Hematopoietic multipotent progenitor cell treated with erythropoietin and hydrocortisone succinate and interleukin-3 and kit ligand, for 8 days (in vitro differentiated cells): ENCODE measurements at places on chromosomes 3 and 15.

DNA sequence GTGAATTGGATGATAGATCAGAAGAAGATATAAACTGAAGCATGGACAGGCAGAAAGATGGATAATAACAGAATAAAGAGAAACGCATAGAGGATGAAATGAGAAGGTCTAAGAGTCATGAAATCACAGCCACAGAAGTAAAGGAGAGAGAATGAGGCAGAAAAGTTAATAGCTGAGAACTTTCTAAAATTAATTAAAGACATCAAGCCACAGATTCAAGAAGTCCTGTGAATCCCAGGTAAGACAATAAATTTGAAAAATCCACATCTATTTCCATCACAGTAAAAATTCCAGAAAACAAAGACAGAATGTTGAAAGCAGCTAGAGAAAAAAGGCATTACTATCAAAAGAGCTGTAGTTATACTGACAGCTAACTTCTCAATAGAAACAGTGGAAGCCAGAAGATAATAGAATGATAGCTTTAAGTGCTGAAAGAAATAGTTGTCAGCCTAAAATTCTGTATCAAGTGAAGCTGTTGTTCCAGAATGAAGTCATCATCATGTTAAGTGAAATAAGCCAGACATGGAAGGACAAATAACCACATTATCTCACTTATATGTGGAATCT lies 12.0 kb downstream of the ACVR2B start:
- no peak for DNase-seq

DNA sequence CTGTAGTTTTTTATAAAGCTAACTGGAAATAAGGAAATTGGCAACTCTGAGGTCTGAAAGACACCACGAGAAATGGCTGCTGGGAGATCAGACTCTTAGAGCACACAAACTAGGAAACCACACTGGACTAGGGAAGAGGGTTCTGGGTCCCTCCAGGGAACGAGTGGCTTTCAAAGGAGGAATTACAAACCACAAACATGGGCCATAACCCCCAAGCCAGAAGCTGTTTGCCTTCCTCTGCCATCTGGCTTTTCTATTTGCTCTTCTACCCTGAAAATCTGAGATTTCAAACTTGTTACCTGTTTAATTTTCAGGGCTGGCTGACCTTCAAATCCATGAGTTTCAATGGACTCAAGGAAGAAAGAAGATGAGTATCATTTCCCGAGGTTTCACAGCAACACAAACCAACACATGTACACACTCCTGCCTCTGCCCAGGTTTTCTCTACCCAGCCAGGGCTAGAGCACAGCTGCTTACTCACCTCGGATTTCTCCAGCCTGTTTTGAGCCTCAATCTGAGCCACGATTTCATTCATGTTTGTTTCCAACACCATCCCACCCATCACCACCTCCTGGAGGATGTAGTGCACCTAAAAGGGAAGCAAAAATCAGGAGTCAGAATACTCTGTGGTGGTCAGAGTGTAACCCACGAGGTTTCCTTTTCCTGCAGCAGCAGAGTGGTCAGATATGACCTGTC lies 22.6 kb upstream of the ANPEP start:
- DNase-seq: no peak

GRCh38 chr3:20442846-20443245 lies 256.8 kb upstream of the SGO1 start:
- DNase-seq: no peak

- no peak for DNase-seq
Observed at GRCh38 chr3:126956361-126956760, 26.6 kb upstream of the PLXNA1 start.

GRCh38 chr3:106765342-106765741 lies 611.9 kb upstream of the CCDC54 start:
- DNase-seq: no peak

DNA sequence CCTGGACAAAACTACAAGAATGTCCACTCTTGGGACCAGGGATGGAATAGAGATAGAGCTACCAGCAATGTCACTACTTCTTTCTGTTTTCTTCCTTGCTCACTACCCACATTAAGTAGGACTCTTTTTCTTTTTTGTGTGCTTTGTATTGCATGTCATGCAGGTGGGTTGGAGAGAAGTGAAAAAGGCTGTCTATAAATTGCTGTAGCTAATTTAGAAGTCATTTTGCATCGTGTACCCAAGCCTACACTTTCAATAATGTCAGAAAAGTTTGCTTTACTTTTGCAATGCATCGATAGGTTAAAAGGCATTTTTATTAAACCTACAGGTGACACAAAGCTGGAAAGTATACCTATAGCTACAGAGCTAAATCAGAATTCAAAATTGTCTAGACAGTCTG lies 58.9 kb downstream of the GTF2E1 start:
- DNase-seq: no peak

- DNase-seq: no peak
Observed at GRCh38 chr15:85704720-85705429, 89.8 kb downstream of the KLHL25 start.

- DNase-seq: no peak
Observed at GRCh38 chr3:83248454-83248853, 1487.0 kb upstream of the GBE1 start.

GRCh38 chr3:171142985-171143384 lies 116.5 kb upstream of the SLC2A2 start:
- no peak for DNase-seq

GRCh38 chr3:109187390-109187789 lies 50.9 kb downstream of the C3orf85 start:
- DNase-seq: no peak

DNA sequence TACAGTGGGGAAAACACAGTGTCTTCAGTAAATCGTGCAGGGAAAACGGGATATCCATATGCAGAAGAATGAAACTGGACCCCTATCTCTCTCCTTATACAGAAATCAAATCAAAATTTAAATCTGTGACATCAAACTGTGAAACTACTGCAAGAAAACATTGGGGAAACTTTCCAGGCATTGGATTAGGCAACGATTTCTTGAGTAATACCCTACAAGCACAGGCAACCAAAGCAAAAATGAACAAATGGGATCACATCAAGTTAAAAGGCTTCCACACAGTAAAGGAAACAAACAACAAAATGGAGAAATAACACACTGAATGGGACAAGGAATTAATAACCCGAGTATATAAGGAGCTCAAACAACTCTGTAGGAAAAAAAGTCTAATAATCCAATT lies 165.3 kb downstream of the PLCL2 start:
- no peak for DNase-seq

- peak; percentile 79 for DNase-seq
Observed at GRCh38 chr3:12891985-12892839, 50.8 kb upstream of the RPL32 start.

- DNase-seq: no peak
Observed at GRCh38 chr3:36900474-36901443, 44.1 kb downstream of the TRANK1 start.

- no peak for DNase-seq
Observed at GRCh38 chr15:94238539-94239118, 7.3 kb downstream of the MCTP2 start.

- no peak for DNase-seq
Observed at GRCh38 chr3:40719660-40720287, 195.0 kb downstream of the ZNF621 start.

DNA sequence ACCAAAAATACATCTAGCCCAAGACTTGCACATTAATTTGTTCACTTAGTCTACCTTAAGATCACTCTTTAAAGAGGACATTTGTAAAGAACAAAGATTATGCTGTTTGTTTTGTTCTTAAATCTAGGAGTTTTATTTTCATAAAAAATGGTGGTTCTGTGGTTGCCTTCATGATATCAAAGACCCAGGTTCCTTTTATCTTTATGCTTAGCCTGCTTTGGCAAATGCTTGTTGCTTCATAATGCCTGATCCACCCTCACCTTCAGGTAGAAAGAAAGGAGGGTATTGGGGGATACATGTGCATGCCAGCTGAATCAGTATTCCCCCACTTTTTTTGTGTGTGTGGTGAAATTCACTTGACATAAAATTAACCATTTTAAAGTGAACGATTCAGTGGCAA lies 48.5 kb downstream of the GTF2E1 start:
- DNase-seq: no peak

- no peak for DNase-seq
Observed at GRCh38 chr3:99818818-99819217, 1.2 kb downstream of the CMSS1 start.

- no peak for DNase-seq
Observed at GRCh38 chr3:133448478-133449122, 48.7 kb downstream of the BFSP2 start.

- DNase-seq: no peak
Observed at GRCh38 chr3:5144316-5144994, 22.4 kb downstream of the ARL8B start.

GRCh38 chr3:147410526-147411237 lies 1.5 kb downstream of the ZIC1 start:
- DNase-seq: no peak

DNA sequence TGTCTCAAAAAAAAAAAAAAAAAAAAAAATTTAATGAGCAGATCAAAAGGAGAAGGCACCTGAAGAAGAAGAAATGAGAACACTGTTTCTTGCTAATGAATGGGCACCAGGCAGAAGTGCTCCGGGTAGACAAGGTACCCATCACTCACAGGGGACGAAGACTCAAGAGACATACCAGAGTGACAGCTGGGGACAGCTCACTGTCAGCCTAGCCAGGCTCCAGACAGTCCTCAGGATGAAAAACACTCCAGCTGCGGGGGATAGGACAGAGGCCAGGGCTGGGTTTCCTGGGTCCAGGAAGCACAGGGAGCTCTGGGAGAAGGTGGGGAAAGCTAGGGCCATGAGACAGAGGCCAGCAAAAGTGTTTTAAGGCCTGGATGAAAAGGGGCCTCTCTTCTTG lies 48.5 kb upstream of the PARL start:
- no peak for DNase-seq

GRCh38 chr3:47910777-47911440 lies 105.3 kb downstream of the MAP4 start:
- no peak for DNase-seq

DNA sequence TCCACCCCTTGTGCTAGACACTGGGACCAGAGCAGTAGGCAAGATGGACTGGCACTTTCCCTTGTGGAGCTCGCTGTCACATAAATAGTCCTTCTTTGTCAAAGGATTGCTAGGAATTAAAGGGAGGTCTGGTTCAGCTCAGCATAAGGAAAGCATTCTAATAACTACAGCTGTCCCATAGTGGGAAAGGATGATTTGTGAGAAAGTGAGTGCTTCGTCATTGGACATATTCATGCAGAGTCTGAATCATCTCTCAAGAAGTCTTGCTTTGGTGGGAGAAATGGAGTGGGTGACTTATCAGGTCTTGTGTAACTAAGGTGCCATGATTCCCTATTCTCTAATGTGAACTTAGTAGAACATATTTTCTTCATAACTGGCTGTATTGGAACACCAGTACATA lies 14.7 kb downstream of the PPARG start:
- DNase-seq: no peak

GRCh38 chr3:59256230-59256629 lies 206.4 kb upstream of the CFAP20DC start:
- DNase-seq: no peak
